Inflammatory macrophage treated with lipopolysaccharide for 4 hours (primary cell): ENCODE measurements at places on chromosomes 3 and 15.

DNA sequence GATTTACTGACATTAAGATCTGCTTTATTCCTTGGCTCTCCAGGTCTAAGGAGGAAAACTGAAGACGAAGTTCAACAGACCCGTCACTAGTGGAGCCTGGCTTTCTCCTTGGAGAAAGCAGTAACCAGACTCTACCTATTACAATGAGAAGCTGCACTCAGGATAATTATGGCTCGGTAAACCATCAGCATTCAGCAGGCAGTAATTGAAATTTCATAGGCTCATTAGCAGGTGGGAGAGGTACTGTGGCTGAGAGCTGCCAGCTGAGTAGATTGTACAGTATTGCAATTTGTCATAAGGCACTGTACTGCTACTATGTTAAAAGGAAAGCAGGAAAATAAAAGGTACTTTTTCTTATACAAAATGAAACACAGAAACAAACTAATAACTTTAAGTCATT lies 51.2 kb downstream of the CHAC1 start:
- DNase-seq = no peak

GRCh38 chr15:81504170-81504905 lies 130.3 kb upstream of the TMC3 start:
- no peak for DNase-seq

- no peak for DNase-seq
These were observed 339.7 kb upstream of the RASGRP1 start for GRCh38 chr15:38904298-38904697.

- peak; percentile 20 for DNase-seq
These were observed 45.6 kb upstream of the FSTL1 start for GRCh38 chr3:120496278-120497002.

- no peak for DNase-seq
These were observed 11.4 kb downstream of the ACTC1 start for GRCh38 chr15:34783991-34784390.

DNA sequence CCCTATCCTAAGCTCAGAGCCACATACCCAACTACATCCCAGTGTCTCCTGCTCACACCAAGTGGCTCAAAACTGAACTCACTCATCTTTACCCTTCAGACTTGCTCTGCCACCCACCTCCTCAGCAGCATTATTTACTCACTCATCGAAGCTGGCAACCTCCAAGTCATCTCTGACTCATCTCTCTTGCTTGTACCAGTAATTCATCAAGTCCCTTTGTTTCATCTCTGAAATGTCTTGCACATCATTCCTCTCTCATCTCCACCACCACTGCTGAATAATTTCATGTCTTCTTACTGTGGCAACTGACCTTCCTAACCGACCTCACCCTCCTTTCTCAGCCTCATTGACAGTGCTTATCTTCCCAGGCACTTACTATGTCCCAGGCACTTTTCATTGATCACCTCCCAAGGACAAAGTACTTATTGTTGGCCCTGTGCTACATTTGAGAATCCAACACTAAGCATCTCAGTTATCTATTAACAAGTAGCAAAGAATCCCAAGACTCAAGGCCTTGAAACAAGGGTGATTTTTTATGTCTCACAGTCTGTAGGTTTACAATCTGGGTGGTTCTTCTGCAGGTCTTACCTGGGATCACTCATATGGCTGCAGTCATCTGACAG lies 82.0 kb downstream of the MRPL46 start:
- no peak for DNase-seq

DNA sequence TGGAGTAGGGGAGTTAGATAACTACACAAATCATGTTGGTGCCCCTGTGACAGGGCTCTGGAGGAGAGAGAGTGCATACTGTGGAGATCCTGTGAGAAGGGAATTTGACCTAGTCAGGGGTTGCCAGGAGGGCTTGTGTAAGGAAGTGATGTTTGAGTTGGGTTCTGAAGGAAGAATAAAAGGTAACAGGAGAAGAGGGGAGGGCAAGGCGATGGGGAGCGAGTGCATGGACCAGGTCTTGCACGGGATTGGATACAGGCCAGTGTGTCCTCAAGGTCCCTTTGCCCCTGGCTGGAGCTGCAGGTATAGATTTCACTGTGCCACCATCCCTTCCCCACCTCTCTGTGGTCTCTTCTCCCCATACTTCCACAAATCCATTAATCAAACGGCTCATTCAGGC lies 83.9 kb downstream of the RGMA start:
- DNase-seq = no peak

- no peak for DNase-seq
These were observed 11.8 kb downstream of the CACNA1D start for GRCh38 chr3:53506110-53506762.

DNA sequence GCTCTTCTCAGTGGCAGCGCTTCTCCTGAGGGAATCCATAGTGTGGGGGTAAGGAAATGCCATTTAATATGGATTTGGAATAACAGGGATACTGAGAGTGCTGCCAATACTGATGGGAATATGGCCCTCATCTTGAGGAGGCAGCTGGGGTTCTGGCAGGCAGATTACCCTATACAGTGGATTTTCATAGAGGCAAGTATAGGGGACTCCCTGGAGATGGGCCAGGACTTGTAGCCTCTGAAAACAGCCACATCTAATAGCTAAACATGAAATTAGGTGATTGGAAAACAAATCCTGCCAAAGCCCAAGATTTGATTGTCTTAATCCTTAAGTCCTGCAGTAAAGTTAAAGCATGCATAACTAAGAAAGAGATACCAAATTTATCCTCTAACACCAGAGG lies 30.9 kb downstream of the DPH3 start:
- no peak for DNase-seq

- DNase-seq = no peak
These were observed 6.6 kb upstream of the ATP2B2 start for GRCh38 chr3:10511809-10512494.

DNA sequence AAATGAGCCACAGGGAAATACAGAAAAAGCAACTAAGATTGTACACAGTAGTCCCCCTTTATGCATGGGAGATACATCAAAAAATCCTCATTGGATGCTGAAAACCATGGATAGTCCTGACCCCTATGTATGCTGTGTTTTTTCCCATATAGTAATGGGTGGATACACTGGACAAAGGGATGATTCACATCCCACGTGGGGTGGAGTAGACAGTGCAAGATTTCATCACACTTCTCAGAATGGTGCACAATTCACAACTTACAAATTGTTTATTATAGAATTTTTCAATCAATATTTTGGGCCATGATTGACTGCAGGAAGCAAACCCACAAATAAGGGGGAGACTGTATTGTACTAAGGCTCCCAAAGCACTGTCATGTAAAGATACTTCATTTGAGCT lies 224.4 kb upstream of the STRIT1 start:
- no peak for DNase-seq

GRCh38 chr15:78372880-78373279 lies 32.7 kb downstream of the CRABP1 start:
- DNase-seq = no peak

DNA sequence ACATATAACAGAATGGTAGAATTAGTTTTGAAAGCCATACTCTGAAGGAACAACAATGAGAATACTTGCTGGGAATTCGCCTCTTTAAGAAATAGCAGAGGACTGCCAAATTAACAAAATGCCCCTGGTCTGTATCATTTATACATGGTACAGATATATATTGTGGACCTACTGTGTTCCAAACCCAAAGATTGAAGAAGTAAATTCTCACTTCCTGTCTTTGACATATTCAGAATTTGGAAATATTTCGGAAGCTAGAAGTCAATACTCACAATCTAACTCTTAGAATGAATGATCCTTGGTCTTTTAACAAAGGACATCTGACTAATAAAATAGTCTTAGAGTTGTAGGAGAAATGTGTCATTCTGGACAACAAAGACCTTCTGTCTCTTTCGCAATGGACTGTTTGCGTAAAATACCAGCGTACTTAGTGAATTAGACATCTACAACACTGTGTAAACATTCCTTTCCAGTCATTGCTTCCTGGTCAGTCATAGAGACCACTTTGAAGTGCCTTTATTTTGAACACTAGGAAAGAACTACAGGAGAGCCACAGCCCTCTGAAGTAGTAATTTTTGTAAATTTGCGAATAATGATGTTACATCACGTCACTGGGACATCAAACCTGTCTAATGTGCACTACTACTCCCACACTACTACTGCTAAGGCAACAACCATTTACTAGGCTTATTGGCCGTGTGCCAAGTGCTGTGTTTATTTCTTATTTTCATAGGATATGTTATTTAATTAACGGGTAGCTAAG lies 68.0 kb downstream of the CHL1 start:
- DNase-seq = no peak

DNA sequence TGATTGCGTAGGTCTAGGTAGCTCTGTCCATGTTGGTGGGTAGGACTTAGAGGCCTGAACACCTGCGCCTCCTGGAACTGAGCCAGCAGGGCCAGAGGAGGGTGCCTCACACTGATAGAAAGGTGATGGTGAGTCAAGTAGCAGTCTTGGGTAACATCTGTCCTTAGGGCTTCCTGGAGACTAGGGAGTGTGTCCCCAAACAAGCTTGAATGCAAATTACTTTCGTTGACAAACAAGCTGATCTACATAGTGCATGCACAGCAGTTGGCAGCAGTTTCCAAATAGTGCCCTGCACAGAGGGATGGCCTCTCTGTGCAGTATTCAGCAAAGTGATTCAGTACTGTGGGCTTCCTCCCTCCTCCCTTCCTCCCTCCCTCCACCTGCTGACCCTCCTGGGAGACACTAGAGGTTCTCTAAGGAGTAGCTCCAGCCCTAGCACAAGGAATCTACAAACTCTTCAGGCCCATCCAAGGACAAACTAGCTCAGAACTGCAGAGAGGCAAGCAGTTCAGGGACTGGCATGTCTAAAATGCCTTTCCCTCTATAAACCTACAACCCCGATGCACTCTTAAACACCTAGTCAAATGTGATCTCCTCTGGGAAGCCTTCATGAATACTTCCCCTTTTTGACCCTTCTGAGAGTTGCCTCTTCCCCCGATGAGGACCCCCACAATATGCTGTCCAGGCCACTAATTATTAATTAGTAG lies 61.0 kb downstream of the TLE3 start:
- no peak for DNase-seq

GRCh38 chr3:152374262-152374990 lies 105.7 kb downstream of the MBNL1 start:
- peak; percentile 27 for DNase-seq

GRCh38 chr15:40066589-40066988 lies 27.6 kb upstream of the SRP14 start:
- no peak for DNase-seq

GRCh38 chr3:138347960-138348753 lies at the start of gene MRAS:
TSS of gene MRAS (plus strand) at chr3:138348579. CDS start at chr3:138372884, 24,305 bp downstream.
- peak; percentile 73 for DNase-seq
